Left lobe of liver (tissue), 2 donors: ENCODE measurements at places on chromosomes 1 and 21.

GRCh38 chr1:192787914-192788585, 20.8 kb upstream of the RGS2 start:
- DNase-seq = no peak

GRCh38 chr1:212825798-212826452, 21.5 kb downstream of the SPATA45 start:
- no peak for DNase-seq

DNA sequence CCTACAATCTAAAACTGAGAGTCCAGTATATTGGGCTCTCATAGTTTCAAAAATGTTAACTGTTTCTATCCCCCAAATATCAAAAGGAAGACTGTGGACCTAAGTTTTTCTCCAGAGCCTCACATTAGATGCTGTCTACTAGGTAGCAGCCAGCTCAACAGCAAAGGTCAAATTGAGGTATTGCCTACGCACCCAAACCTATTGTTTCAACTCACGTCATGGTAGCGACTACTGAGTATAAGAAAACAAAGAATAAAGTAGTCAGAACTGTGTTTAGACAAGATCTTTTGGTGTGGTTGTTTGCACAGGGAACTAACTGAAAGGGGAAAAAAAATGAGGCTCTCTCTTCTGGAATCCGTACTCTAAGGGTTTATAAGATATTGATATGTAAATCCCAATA, 173.2 kb downstream of the LBR start:
- DNase-seq = no peak

DNA sequence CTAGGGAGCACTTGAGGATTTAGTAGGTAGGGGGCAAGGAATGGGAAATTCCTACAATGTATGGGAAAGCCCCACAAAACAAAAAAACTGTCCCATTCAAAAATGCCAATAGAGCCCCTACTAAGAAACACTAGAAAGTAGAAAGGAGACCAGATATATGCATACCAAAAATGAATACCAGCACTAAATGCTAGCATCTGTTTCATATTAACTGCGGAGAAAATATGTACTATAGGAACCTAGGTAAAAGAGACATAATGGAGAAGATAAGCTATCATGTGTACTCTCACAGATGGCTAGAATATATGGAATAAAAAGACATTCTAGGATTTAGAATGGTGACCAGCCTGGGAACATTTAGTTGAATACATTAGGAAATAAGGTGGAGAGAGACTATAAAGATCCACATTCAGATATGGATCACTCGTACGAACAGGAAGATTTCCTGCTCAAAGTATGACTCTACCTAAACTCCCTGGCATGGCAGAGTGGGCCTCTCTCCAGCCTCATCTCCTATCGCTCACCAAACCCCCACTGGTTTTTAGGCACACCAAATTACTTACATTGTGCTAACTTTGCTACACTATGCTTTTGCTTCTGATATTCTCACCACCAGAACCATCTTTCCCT, 18.3 kb downstream of the ZNHIT6 start:
- no peak for DNase-seq

GRCh38 chr1:65105596-65105995, 42.4 kb upstream of the AK4 start:
- no peak for DNase-seq

DNA sequence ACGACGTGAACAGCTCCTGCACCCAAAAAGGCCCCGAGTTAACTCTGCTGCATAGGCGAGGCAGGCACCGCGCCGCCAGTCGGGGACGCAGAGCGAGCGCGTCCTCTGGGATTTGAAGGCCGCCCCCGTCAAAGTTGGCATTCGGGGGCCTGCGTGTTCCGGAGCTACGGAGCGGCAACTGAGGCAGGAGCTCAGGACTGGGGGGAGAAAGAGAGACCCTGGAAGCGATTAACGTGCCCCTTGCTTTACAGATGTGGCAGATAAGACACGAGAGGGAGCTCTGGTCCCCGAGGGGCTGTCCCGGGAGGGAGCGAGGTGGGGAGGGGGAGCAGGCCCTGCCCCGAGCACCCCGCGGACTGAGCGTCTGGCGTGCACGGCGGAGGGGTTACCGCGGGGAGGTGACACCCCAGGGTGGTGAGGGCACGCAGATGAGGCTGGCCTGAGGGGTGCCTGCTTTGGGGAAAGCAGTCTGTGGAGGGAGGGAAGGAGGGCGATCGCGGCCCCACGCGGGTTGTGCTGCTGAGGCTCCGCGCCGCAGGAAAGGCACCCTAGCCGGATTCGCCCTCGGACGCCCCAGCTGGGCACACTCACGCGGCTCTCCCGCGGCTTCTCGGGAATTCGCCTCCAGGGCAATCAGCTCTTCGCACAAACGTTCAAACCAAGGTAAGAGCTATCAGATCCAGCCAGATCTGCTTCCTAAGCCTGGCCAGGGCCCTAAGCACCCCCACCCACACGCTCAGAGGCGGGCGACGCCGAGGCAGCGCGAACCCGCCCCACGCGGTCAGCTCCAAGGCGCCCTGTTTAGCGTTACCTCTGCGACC, 26.5 kb downstream of the ACTA1 start:
- DNase-seq = no peak

DNA sequence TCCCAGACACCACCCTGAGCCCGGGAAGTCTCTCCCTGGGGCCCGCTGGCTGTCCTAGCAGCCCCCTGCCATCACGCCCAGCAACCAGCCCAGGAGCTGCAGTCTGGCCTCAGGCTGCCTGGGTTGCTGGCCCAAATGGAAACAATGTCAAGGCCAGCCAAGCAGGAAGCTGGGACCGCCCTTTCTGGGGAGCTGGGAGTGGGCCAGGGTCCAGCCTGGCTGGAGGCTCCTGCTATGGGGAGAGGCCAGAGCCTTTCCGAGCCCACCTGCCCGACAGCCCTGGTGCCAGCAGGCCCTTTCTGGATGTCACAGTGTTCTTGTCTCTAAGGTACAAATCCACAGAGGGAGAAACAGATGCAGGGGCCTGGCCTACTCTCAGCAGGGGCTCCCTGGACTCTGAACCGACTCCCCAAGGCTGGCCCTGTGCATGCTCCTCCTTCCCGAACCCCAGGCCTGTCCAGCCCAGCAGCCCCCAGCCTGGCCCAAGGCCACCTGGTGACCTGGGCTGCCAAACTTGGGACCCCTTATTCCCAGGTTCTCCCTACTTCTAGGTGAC, 1.2 kb upstream of the MMEL1 start:
- DNase-seq = no peak

- DNase-seq = no peak
Observed at GRCh38 chr1:150558303-150558704, 9.1 kb downstream of the ADAMTSL4 start.

GRCh38 chr1:50097021-50097679, 11.6 kb upstream of the ELAVL4 start:
- DNase-seq = no peak

- peak; percentile 83 for DNase-seq
Observed at GRCh38 chr1:1437033-1437903, 1.8 kb downstream of the VWA1 start.

- DNase-seq = no peak
Observed at GRCh38 chr1:225737866-225738265, 39.8 kb upstream of the SRP9 start.

GRCh38 chr21:35840197-35840799, 220.0 kb downstream of the SETD4 start:
- DNase-seq = no peak

GRCh38 chr21:42568866-42569731, 55.4 kb downstream of the SLC37A1 start:
- peak; percentile 42 for DNase-seq

- DNase-seq = no peak
Observed at GRCh38 chr1:58437623-58438022, 108.9 kb downstream of the OMA1 start.

DNA sequence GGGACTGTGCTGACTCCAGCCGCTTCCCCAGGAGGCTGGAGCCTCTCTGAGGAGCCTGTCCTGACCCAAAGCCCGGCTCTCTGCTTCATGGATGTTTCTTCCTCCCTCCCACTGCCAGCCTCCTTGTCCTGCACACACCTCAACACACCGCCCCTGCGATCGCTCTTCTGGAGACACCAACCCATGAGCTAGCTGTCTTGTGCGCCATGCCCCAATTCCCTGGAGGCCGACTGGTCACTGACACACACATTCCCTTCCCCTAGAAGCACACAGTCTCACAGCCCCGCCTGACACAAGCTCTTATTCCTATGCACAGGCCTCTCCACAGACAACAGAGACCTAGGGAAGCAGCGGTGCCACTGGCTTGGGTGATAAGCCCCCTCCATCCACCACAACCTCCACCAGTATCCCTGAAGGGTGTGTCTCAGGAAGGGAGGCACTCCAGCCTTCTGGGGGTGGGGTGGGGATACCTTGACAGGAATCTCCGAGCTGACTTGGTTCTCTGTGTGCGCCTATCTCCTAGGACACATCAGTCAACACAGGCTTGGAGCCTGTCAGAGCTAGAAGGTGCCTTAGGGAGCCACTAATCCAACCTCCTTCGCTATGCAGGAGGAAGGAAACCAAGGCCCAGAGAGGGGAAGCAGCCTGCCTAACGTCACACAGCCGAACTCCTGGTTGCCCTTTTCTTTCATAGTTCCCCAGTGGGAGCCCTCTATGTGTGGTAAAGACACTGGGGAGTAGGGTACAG, 31.1 kb downstream of the AHDC1 start:
- no peak for DNase-seq

DNA sequence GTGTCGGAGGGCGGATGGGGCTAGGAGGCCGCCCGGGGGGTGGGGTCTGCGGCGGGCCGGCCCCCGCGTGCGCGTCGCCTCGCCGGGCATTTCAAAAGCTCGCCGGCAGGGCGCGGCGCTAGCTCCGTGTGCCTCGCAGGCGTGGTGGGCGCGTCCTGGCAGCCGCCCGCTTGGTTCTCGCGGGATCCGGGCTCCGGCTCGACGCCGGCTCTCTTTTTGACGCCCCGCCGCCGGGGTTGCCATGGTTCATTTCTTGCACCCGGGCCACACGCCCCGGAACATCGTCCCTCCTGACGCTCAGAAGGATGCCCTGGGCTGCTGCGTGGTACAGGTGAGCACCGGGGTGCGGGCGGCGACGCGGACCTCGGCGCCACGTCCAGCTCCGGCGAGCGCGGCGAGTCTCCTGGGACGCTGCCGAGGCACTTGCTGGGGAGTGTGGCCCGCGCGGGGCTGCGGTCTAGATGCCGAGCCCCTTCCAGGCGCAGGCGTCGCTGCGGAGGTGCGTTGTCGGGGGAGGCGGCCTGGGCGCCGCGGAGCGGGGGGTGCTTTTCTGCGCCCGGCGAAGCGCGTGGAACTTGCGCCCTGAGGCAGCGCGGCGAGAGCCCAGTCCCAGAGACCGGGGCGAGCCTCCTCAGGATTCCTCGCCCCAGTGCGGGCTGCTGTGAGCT, at the start of gene ZYG11A:
TSS of gene ZYG11A (plus strand) at position 118 of the 668 bp plus-strand sequence. CDS start at position 242, 124 bp downstream.
- DNase-seq = peak; percentile 68

DNA sequence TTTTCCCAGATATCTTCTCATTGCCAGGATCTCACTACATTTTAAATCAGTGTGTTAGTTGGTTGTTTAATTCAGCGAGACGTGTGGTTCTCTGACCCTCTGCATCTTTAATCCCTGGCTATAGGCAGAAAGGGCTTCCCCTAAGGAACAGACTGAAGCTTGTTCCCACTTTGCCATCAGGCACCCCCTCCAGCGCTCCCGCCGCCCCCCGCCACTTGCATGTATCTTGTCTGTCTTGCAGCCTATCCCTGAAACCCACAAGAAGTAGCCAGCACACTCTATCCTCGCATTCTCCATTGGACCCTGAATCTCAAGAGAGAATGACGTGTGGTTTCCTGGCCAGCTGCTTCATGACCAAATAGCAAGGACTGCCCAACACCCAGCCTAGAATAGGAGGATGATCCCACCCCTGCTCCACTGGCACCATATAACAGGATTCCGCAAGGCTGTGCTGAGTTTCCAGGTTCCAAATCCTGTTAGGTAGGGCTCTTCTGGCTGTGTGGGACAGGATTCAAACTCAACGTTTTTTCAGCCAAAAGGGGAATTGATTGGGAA, 7.8 kb downstream of the CLDN19 start:
- peak; percentile 15 for DNase-seq

GRCh38 chr1:99707535-99708142, 58.8 kb downstream of the FRRS1 start:
- DNase-seq = peak; percentile 57

- DNase-seq = no peak
Observed at GRCh38 chr1:3735027-3735681, 17.1 kb upstream of the CCDC27 start.

GRCh38 chr1:89524369-89525168, at the start of gene LRRC8B:
LRRC8B (plus strand) TSS chr1:89524829; CDS start chr1:89582651, 57,822 bp downstream.
- peak; percentile 94 for DNase-seq

- no peak for DNase-seq
Observed at GRCh38 chr1:57329937-57330336, 93.9 kb downstream of the DAB1 start.
